ENCODE measurements at places on chromosomes 6 and 20.

DNA sequence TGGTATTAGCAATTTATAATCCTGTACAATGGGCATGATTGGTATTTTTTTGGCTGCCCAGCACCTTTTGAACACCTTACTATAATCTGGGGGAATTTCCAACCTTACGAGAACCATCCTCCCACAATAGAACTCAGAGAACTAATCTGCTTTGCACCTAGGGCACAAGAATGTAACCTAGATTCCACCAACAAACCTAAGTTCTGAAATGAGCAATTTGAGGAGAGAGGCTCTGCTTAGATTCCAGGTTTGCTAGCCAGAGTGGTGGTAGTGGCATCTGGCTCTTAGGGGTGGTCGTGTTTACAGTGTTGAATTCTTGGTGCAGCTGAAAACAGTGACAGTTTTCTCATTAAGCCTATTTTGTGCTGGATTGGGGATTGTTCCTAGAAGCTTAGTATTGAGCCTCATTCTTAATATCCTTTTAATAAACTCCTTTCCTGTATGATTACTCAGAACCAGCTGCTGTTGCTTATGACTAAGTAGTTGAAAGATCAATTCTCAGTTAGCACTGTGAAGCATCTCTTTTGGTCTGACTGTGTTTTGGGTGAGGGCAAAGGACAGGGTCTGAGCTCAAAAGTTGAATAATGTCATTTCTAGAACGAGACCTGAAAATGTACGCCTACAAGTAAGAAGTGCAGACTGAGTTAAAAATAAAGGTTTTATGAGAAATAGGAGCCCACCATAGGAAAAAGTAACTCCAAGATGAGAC, 385.6 kb downstream of the CDKAL1 start:
- DNase-seq, result no peak

DNA sequence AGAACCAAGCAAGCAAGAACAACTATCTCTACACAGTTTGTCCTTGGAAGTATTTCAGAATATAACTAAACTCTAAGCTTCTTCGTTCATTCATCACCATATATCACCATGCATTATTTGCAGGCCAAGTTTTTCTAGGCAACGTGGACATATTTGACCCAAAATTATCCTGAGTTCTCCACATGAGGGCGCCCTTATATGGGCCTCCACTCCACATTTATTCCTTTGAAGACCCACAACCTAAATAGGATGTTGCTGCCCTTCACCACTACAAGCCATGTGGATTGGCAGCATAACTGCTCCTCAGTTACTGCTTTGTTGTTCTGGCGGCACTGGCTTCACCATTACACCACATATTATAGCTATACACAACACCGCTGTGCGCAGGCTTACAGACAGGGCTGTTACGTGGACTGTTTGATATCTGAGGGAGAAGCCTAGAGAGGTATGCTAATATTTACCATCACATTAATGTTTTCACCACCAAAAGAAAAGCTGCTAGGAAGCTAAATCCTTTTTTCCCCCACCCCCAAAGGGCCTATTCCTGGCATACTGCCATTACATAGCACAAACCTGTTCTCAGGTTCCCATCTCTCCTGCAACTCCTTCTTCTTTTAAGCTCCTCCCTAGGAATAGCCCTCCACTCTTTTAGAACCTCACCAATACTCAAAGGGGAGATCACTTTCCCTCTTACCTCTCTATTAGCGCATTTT, 411.7 kb downstream of the C6orf118 start:
- DNase-seq, result no peak

- peak; percentile 65 for DNase-seq
These were observed 514 bp downstream of the TCFL5 start for GRCh38 chr20:62860924-62861691.

GRCh38 chr6:114419175-114419574, 76.4 kb upstream of the HS3ST5 start:
- DNase-seq, result no peak

GRCh38 chr20:49556621-49557020, 11.3 kb downstream of the PTGIS start:
- no peak for DNase-seq

DNA sequence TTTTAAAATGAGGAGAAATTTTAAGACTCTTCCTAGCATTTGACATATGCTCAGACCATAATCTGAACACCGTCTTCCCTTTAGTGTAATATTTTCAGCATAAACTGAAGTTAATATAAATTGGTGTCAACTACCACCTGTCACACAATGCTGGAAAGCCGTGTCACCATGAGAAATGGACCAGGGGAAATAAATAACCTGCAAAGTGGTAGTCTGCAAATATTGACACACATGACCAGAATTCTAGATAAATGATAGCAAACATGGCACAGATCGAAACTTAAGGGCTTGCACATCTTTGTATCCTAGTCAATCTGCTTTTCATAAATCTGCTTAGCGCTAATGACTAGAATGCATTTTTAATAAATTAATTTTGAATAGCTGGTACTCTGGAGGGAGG, 191.9 kb downstream of the CD83 start:
- no peak for DNase-seq

DNA sequence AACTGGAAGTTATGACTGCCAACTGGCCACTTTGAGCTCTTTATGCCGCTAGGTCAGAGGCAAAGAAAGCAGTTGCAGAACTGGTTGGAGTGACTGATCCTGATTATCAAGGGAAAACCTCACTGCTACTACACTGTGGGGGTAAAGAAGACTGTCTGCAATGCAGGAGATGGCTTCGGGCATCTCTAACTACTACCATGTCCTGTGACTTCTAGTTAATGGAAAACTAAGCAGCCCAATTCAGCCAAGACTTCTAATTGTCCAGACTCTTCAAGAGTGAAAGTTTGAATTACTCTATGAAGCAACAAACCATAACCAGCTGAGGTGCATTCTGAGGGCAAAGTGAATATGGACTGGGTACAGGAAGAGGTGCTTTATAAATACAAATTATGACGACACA, 773.6 kb upstream of the SLC35B3 start:
- DNase-seq, result no peak

GRCh38 chr6:53792016-53792415, 2.8 kb upstream of the LRRC1 start:
- DNase-seq, result no peak

GRCh38 chr20:20611167-20611566, 101.3 kb downstream of the RALGAPA2 start:
- no peak for DNase-seq

- DNase-seq, result peak; percentile 69
These were observed 1.4 kb downstream of the TFAP2D start for GRCh38 chr6:50714487-50715379.

DNA sequence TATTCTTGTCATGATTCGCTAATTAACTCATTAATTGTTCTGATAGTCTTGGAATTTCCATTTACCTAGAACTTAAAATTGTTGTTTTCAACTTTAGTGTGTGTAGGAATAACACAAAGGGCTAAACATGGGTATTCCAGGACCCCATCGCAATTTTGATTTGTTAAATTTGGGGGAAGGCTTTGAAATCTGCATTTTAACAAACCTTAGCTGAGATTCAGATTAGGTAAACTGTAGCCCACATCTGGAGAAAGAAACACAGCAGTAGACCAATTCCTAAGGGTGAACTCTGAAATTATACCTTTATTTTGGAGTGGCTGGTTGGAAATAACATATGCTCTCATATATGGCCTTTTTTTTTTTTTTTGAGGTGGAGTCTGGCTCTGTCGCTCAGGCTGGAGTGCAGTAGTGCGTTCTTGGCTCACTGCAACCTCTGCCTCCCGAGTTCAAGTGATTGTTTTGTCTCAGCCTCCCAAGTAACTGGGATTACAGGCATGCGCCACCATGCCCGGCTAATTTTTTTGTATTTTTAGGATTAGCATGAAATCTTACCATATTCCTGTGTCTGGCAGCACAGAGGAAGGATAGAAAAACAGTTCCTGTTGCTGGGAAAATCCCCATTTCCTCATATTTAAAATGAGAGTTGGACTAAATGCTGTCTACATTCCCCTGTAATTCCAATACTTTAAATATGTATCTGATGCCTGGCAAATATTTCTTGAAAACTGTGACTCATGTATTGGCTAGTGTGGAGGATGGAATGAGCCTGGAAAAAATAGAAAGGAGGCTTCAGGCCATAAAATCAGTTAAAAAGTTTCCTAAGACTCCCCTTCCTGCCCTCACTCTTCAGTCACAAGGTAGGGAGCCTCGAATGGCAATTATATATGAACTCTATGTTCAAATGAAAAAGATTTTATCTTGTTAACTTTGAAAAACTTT, 96.7 kb upstream of the FAM184A start:
- no peak for DNase-seq

DNA sequence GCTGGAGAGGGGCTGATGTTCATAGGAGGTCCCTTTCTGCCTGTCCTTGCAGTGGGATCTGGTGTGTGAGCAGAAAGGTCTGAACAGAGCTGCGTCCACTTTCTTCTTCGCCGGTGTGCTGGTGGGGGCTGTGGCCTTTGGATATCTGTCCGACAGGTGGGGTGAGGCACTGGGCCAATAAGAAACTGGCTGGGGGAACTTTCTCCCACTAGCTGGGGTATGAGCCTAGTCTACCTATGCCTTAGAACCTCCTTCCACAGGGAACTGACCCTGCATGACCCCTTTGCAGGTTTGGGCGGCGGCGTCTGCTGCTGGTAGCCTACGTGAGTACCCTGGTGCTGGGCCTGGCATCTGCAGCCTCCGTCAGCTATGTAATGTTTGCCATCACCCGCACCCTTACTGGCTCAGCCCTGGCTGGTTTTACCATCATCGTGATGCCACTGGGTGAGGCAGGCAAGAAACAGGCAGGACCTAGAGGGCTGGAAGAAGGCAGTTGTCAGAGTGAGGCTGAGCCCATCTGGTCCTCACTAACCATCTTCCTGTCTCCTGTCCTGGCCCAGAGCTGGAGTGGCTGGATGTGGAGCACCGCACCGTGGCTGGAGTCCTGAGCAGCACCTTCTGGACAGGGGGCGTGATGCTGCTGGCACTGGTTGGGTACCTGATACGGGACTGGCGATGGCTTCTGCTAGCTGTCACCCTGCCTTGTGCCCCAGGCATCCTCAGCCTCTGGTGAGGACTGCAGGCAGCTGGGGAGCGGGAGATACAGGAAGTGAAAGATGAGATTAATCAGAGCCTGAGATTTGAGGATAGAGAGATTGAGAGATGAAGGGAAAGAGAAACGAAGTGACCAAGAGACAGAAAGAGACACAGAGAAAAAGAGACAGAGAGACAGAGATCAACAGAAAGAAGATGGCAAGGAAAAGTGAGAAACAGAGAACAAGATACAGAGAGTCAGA, 1.6 kb downstream of the SLC22A7 start:
- DNase-seq, result no peak

DNA sequence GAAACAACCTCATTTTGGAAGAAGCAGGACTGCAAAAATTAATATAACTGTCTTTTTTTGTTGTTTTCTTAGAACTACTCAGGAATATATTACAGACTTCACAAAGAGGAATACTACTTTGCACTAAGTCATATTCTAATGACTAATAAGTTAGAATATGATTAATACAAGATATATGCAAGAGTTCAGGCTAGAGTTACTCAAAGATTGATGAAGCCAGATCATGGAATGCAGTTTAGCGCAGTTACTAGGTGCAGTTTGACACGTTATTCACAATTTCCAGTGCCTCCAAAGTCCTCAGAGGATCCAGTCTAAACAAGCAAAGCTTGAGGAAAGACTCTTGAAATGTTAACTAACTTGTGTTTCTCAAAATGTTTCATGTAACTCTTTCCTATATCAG, 1.2 kb upstream of the MYCT1 start:
- no peak for DNase-seq

GRCh38 chr6:92864966-92865555, 554.3 kb downstream of the EPHA7 start:
- DNase-seq, result no peak

- no peak for DNase-seq
These were observed 377.4 kb downstream of the PHF3 start for GRCh38 chr6:64013011-64013410.

DNA sequence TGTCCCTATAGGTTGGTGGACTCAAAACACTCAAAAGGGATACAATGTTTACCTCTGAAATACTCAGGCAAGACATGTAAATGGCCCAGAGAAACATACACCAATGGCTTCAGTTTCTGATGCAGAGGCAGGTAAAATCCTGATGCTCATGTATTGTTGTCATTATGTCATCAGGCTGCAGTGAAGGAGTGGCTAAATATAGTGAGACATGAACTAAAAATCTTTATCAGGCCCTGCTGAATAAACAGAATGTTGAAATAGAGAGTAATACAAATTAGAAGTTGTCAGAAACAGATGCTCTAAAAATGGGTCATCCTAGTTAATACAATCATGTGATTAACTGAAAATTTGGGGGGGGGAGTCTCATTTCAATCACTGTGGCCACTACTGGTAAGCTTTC, 20.4 kb downstream of the PTPRK start:
- no peak for DNase-seq

DNA sequence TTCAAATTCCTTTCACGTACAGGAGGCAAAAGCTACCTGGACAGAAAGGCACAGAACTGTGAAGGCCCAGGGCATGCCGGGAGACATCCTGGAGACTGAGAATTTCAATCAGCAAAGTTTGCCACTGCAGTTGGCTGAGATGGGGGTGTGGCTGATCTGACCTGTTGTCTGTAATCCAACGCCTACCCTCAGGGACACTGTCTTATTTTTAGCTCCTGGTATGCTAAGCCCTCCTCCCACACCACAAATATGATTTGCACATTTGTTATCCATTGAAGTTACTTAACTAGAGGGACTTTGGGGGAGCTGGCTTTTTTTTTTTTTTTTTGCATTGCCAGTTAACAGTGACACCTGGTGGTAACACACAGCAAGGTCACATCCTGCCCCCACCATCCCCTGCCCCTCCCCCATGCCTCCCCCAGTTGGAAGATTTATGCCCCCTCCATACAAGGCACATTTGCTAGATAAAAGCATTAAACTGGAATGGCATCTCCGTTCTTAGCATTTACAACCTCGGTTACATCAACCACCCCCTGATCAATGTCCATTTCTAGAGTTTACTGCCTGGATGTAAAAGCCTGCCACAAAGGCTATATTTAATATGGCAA, 40.4 kb downstream of the TTI1 start:
- peak; percentile 47 for DNase-seq

- DNase-seq, result no peak
These were observed 96.4 kb upstream of the DUSP22 start for GRCh38 chr6:195861-196360.

GRCh38 chr20:7090001-7090400, 322.5 kb downstream of the BMP2 start:
- DNase-seq, result no peak

- DNase-seq, result peak; percentile 18
These were observed 55.0 kb downstream of the SCML4 start for GRCh38 chr6:107769053-107769658.

- DNase-seq, result no peak
These were observed 106.8 kb upstream of the RIPOR2 start for GRCh38 chr6:25042536-25042935.
